ENCODE measurements at places on chromosomes 16 and 17.

- DNase-seq, result no peak
Observed at GRCh38 chr16:50390371-50390771, 21.6 kb upstream of the BRD7 start.

DNA sequence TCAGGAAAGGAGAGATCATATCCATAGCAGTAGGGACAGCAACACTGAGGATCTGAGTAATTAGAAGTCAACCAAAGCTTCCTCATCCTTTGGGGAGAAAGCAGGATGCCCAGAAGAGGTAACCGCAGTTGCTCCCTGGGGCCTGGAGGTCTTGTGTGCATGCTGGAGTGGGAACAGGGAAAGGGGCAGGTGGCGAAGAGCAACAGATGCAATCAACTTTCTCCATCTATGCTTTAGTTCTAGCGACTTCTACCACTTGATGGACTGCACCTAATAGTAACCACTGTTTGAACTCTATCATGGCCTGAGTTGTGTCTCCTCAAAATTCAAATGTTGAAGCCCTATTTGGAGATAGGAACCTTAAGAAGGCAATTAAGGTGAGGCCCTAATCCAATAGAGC lies 503.8 kb downstream of the NPIPA7 start:
- no peak for DNase-seq

DNA sequence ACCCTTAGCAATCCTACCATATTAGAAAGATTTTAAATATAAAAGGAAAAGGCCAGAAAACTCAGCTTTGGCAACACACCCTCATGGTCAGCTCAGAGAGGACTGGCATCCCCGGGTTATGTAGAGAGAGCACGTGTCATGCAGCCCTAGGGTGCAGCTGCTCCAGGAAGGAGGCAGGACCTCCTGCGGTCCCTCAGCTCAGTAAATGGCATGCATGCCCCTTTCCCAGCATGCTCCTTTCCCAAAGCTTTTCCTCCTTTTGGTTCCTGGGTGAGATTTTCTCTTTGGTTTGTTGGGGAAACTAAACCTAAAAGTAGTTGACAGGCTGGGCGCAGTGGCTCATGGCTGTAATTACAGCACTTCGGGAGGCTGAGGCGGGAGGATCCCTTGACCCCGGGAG lies 3.9 kb downstream of the GAN start:
- no peak for DNase-seq

DNA sequence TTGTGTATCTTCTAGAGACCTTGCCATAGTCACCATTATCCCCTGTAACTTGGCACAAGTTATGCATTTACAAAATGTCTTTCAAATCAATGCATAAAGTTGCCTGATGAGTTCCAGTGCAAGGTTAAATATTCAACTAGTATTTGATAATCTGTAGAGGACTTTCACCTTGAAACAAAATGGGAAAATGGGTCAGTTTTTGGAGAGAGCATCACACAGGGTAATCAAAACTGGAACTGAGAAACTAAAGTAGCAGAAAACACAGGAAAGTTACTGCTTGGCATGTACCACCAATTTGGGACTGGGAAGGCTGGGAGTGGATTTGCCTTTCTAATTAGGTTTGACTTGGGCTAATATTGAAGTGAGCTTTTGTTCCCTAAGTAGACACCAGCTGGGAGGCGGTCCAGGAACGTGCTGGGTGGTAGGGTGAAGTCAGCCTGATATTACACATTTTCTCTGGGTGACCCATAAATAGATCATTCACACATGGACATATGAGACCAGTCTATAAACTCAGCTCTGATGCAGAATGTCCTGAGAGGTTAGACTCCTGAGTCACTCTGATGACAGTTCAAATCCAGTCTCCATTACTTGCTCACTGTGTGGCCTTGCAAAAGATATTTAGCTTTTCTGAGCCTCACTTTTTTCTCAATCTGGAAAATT lies 152.3 kb downstream of the PCTP start:
- DNase-seq, result no peak

DNA sequence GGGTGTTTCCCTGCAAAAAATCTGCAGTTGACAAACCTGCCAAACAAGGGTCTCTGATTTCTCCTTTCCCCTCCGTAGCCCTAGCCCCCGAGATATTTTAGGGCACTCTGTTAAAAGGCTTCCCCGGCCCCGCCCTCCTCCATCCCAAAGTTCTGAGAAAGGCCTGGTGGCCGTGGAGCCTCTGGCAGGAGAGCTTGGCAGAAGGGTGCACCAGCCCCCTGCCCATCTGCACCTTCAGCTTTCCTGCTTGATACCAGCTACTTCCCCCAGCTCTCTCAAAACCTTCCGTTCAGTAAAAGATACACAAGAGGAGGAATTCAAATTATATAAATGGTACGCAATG lies 711 bp upstream of the CANT1 start:
- no peak for DNase-seq

- DNase-seq, result no peak
Observed at GRCh38 chr17:20988001-20988636, 54.7 kb downstream of the USP22 start.

GRCh38 chr17:16155536-16155935 lies 59.8 kb downstream of the NCOR1 start:
- DNase-seq, result no peak

DNA sequence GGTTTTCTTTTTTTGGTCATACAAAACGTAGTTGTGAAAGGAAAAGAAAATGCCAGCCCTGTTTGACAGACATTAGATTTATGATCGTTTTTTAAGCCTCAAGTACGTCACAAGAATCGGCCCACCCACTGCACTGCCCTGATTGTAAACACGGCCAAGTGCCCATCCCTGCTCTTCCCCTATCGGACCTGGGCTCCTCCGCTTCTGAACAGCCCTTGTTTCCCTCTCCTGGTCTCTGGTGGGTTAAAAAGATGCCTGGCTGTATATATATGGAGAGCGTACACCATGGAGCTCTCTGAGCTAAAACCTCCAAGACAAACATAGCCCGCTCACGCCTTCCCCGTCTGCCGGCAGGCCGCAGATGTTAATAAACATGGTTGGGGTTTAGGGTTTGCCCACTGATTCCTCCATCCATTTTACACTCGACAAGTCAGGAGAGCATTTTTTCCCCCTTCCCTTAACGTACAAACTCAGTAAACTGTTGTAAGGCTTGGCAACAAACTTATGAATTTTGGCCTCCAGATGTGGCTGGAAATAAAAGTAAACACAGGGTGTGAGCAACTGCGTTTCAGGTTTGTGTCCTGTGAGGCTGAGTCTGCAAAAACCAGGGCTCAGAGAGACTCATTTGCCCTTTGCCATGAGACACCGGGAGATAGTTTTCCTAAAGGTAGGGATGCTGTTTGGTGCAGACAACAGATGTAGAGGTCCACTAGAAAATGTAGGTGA lies 325.9 kb downstream of the SOX9 start:
- no peak for DNase-seq

DNA sequence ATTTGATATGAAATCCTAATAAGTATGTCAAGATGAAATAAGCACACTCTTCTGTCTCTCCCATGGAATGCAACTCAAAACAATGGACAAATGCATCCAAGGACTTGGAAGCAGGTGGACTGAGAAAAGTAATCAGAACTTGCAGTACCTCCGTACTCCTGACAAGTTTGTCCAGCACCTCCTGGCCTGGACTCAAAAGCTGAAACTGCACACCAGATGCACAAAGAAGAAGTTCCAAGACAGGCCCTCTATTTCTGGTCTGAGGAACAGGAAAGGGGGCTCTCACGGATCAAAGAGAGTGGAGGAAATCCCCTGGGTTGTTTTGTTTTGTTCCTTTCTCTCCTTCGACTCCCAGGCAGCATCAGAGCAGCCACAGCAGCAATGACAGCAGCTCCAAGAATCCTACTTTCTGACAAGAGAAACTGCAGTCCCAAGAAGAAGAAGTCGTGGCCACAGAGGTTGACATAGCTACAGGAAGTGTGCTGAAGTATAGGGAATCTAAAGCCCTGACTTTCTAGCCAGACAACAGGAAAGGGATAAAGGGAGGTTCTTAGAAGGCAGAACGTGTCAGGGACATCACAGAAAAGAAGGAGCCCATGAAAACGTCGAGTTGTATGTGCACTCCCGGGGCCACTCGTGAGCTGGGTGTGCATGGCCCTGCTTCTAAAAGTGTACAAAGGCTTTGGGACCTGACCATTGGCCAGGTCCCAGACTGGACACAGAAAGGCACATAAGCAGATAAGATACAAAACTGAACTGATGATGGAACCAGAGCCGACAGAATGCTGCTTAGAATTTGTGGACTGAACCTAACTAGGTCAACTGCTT lies 29.3 kb downstream of the AKAP10 start:
- DNase-seq, result no peak

GRCh38 chr17:79890706-79891105 lies 51.5 kb upstream of the CBX4 start:
- no peak for DNase-seq

GRCh38 chr17:32103476-32104113 lies 38.7 kb upstream of the RHOT1 start:
- DNase-seq, result no peak

- no peak for DNase-seq
Observed at GRCh38 chr16:88875703-88876234, 9.3 kb upstream of the PABPN1L start.

DNA sequence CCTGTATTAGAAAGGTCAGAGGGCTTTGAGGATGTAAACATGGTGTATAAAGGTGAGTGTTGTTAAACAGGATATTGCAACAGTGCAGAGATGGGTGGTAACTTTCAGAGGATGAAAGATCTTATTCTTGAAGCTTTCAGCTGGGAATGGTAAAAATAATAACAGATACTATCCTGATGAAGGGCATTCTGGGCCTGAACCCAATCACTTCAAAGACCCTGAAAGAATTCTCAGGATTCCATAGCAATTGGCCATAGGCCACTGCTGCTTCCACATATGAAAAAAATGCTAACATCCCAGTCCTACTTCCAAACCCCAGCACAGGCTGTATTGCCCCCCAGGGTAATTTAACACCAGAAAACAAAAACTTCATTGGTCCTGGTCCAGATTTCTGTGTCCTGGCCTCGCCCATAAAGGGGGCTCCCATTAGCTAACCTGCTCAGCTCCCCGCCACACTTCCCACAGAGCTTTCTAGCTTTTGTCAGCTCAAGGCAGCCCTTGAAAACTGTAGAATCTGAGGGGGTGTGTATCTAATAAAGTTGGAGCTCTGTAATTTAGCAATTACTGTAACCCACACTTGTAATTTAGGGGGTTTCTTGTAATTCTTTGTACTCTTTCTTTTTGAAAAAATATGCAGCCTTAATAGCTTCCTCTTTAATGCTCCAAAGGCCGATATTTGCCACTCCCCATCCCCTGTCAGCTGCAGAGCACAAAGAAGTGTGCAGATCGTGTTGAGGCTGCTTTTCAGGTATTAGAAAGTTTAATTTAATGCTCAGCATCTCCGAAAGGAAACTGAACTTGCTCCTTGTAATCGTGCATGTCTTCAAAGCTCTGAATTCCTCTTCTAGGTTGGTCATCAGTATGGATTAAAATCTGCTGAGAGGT lies 371.5 kb downstream of the SEC14L1 start:
- no peak for DNase-seq

DNA sequence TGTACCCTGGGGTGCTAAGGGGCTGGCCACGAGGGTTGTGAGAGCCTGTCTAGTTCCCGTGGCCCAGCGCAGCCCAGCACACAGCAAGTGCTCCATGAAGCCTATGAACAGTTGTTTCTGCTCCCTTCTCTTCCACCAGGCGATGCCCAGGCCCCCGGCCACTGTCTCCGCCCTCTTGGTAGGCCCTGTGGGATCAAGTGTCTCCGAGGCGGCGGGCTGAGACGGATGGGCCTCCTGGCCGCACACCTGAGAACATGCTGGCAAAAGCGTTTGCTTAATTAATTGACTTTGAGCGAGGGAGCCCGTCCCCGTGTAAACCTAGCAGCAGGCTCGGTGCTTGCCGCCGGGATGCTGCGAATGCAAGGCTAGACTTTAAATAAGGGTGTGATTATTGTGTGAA lies 129.7 kb upstream of the GSE1 start:
- no peak for DNase-seq

DNA sequence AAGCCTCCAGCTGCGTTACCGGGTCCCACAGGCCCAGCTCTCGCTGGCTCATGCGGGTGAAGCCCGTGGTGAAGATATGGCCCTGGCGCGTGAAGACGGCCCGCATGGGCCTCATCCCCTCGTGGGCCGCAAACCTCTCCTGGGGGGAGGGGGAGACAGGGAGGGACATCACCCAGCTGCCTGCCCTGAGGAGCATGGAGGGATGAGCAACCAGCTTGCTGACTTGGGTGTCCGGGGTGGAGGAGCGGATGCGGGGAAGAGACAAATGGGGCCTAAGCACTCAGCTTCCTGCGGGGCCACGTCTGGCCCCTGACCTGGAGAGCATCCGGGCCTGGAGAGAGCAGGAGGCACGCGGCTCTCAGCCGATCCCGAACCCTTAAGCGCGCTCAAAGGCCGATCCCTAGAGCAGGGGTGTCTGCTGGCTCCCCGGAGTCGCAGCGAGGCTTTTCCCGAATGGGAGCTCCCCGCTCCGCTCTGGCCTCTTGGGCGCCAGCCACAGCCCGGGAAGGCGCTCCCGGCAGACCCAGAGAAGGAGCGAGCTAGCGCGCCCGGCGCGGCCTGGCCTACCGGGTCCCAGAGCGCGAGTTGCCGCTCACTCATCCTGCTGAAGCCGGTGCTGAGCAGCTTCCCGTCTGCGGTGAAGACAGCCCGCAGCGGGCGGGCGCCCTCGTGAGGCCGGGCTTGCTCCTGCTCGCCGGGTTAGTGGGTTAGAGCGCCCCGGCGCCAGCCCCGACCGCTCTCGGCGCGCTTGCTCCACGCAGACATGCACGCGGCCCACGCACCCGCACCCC lies 5.0 kb downstream of the CORO6 start:
- DNase-seq, result no peak

- no peak for DNase-seq
Observed at GRCh38 chr17:70891306-70891705, 722.0 kb downstream of the KCNJ2 start.

DNA sequence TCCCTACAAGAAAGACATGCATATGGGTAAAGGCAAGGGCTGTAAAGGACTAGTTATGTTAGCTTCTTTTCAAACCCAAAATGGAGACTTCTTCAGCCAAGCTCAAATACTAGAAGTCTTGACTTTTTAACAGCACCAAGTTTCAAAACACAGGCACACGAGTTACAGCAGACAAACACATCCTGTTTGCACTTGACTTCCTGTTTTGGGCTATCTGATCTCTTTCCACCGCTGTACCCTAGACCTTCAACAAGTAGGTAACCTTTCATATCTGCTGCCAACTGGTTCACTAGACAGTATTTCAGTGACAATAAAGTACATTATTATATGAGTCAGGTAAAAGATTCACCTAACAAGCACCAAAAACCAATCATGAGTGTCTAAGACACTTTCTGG lies 12.3 kb downstream of the RFFL start:
- DNase-seq, result no peak

DNA sequence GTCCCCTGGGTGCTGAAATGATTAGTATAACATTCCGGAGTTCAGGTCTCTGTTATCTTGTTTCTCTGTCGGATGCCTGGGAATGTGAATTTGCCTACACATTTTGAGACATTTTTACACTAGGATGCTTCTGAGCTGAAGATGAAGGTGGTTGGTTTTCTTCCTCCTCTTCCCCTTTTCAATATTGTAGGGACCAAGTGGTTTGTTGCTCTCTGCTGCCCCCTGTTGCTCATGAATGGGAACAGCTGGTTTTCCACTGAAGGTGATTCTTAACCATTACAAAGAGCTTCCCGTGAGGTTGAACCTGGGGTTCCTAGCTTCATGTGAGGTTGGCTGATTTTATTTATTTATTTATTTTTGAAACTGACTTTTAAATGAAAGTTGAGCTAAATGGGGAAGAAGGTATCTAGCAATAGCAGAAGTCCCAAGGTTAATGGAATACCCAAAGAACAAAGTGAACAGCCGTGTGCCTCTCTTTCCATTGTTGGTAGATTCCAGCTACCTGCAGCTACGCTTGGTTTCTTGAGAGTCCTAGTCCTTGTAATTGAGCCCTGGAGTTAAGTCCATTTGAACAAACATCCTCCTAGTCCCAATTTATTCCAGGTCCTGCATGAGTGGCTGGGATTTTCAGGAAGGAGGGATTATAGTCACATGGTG lies 983.9 kb upstream of the EEF2KMT start:
- no peak for DNase-seq
